ENCODE measurements at places on chromosomes 13 and 19. TPM values are rescaled to one million over a fixed set of nuclear protein-coding genes. Genes with fewer than 3 reads are reported as not detected.

DNA sequence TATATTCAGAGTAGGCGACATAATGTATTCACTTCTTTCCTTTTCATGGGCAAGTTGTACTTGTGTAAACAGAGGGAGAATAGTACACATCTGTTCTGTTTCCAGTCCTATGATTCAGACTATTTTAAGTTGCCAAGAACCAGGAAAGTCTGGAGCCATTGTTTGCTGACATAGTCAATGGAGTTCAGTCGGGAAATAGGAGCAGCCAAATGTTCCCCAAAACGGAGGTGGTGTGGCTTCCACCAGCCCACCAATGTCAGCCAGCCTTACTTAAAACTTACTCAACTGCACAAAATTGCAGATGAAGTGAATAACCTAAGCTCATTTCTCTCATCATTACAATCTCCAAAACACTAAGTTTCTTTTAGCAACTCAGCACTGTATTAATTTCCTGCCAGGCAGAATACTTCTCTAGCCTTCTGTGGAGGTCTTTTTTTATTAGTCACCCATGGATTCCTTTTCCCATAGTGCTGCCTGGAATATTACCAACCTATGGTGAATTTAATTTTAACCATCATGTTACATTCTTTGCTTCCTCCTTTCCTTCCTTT lies 22.3 kb upstream of the CSNK1A1L start:
- peak; percentile 79 for DNase-seq

Gene ZNF578
- 2.4 TPM for total RNA-seq

DNA sequence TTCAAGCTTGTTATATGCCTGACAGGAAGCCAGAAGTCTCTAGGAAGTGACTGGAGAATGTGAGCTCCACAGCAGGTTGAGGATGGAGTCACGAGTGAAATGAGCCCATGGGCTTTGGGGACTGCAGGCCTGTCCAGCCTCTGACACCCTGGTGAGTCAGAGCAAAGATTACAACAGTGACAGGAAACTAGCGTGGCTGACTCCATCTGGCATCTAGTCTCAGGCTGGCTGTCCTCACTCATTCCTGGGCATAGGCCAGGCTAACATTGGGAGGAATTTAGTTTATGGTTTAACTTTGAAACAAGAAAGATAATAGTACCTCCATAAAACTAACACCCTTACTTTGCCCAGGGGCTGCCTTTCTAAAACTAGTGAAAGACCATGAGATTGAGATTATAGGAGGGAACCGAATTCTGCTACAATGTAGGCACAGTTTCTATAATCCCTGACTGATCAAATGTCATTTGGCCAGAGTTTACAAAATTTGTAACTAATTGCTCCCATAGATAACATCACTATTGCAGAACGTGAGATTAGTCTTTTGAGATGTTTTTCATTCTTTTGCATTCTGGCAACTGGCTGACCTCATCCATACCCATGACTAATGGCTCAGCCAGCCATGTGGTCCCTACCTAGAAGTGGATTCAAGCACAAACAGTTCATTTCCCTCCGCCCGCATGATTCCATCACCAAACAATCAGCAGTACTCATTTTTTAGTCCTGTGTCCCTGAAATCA lies 28.4 kb downstream of the PSG1 start:
- peak; percentile 73 for DNase-seq

- DNase-seq = no peak
These were observed 26.3 kb upstream of the DCLK1 start for GRCh38 chr13:36157480-36157879.

DNA sequence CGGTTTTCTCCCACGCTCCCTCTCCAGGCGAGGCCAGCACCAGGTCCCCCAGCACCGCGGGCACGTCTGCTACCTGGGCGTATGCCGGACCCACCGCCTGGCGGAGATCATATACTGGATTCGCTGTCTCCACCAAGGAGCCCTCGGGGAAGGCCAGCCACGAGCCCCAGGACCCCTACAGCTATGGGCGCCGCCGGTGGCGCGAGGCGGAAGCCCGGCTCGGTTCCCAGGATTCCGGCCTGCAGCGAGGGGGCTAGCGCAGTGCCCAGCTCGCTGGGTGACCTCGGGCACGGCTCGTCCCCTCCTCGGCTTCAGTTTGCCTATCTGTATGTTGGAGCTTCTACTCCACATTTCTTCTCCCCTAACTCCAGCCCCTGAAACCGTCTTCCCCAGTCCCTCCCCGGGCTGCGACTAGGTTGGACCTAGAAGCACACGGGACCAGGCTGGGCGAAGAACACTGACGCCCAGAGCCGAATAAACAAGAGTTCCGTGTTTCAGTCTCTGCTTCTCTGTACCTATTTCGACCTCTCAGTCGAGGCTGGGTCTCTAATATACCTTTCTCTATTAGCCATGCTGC lies 749 bp upstream of the CPT1C start:
- peak; percentile 86 for DNase-seq

Gene NLRP4
- not detected for total RNA-seq

DNA sequence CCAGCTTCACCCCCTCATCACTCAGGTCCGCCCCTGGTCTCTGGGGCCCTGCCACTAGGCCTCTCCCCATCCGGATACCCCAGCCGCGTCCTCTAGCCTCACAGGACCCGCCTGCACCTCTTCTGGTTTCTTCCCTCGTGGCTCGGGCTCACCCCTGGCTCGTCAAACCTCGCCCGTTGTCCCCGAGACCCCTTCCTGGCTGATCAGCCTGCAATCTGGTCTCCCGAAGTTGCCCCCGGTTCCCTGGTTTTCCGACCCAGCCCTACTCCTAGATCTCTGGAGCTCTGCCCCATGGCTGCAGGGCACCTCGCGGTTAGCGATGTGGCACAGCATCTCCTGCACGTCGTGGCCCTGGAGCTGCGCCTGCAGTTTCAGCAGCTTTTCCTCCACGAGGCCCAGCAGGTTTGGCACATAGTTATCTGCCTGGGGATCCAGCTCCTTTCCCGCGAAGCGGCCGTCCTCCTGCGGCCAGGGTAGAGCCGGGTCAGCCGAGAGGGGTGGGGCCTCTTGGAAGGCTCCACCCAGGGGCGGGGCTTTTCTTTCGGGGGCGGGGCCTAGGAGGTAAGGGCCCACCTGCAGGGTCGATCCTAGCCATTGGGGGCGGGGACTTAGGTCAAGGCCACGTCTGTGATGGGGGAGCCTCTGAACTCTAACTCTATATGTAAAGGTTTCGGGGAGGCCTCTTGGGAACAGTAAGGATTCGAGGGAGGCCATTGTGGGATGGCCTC lies 2.4 kb upstream of the RGL3 start:
- DNase-seq = peak; percentile 93

GRCh38 chr13:31330236-31330635 lies 130.5 kb downstream of the B3GLCT start:
- DNase-seq = no peak

Data from osteoblast (primary cell).